Activated T-cell treated with anti-CD3 and anti-CD28 coated beads for 1 hour (primary cell): ENCODE measurements at places on chromosomes 4 and X.

- DNase-seq: peak; percentile 87
Observed at GRCh38 chr4:973431-974397, at the start of gene DGKQ. DGKQ (minus strand) TSS chr4:973569; CDS start chr4:973482, 87 bp downstream.

- no peak for DNase-seq
Observed at GRCh38 chr4:174444390-174444789, 77.9 kb downstream of the HPGD start.

DNA sequence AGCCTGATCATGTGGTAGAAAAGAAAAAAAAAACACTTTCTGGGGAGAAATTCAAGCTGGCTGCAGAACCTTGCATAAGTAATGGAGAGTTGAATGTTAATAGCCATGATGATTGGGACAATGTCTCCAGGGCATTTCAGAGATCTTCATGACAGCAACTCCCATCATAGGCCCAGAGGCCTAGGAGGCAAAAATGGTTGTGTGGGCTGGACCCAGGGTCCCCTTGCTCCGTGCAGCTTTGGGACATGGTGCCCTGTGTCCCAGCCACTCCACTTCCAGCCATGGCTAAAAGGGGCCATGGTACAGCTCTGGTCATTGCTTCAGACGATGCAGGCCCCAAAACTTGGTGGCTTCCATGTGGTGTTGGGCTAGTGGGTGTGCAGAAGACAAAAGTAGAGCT is 1170.9 kb downstream of the C4orf33 start:
- DNase-seq: no peak

GRCh38 chrX:78839711-78840110 is 92.2 kb downstream of the LPAR4 start:
- DNase-seq: no peak

DNA sequence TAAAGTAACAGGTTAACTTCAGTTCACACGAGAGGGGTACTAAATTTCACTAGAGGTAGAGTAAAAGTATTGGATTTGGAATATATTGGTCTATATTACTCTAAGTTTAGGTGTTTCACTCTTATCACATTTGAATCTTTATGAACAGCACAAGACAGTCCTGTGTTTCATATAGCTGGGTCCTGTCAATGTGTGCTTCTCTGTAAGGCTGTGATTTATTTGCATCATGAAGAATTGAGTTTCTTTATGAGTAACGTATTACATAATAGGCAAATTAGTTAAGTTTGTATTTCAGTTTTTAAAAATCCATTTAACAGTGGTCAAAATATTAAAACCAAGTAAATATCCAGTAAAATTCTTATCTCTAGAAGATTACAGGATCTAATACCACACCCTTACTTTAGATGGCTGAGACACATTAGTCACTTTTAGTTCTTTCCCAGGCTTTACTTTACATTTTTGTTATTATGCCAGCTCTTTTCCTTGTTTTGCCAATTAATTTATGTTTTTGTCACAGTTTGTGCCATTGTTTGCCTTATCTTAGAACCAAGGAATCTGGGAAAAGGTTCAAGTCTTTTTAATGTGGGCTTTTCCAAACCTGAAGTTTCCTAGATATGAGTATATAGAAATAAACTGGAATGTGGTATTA is 32.1 kb downstream of the NUDT6 start:
- no peak for DNase-seq

GRCh38 chr4:86334020-86334750 is 25.7 kb downstream of the MAPK10 start:
- DNase-seq: no peak

DNA sequence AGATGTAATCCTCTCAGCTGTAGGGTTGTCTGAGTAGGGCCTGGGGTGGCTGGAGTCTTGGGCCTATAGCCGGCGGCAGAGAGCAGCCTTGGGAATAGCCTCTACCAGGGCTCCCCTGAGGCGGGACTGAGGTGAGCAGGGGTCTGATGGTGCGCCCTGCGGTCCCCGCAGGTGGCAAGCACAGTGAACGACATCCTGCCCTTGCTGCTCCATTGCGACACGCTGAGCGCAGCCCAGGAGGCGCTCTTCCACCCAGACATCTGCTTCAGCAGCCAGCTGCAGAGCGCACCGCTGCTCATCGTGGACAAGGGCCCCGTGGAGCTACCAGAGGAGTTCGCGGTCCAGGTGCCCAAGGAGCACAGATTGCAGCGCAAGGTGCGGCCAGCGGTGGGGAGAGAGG is 317.0 kb downstream of the ADGRL3 start:
- no peak for DNase-seq

DNA sequence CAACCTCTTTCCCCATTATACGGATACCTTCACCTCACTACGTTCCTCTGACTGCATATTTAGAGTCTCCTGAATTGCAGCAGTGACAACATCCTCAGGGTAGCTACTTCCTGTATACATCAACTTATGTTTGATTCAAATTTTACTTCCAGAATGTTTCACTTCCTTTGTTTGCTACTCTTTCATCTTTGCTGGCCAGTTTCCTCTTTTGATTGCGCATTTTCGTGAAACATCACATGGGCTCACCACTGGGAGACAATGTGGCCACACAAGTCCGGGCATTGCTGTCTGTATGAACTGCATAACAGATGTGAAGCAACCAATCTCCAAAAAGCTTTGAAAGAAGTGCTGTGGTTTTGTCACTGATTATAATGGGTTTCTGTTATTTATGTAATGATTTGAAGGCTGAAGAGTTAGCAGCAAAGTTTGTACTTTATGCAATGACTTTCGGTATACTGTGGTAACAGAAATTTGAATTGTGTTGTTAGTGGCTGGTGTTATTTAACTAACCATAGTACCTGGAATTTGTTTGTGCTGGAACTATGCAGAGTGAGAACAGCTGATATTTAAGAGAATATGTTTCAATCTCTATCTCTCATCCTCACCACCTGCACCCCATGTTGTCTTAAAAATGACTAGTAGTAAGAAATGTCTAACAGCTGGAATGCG is 7.4 kb downstream of the SNCA start:
- DNase-seq: no peak

- DNase-seq: no peak
Observed at GRCh38 chr4:139903845-139904244, 238.2 kb downstream of the MGST2 start.

DNA sequence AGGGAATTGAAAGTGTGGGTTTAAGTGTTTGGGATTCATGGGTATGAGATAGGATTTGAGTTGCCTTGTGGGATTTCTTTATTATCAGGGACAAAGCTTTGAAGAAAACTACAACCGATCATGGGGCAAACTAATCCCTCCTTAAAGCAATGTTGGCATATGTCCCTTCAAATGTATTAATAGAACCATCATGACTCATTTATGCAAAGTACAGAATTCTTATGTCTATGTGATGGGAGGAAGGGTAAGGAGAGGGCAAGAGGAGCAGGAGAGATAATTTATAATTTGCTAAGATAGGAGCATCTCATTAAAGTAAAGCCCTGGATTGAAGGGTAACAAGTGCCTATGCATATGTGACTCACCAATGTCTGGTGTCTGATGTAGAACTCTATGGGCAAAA is 94.2 kb downstream of the PHEX start:
- no peak for DNase-seq

DNA sequence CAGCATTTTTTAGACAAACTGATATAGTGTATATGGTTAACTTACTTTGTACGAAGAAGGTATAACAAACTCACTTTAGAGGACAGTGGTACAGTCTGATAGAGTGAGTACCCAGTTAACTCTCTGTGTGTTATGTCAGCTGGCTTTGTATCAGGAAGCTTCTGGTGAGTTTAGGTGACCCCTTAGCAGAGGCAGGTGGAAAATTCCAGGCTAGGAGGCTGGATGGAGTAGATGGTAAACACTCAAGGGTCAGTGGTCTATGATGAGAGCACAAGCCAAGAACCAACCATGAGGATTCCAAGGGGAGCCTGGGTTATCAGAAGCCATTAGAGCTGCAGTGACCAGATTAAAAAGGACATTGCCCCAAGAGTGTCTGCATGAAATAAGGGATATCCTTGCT is 227.3 kb upstream of the CENPE start:
- DNase-seq: no peak

DNA sequence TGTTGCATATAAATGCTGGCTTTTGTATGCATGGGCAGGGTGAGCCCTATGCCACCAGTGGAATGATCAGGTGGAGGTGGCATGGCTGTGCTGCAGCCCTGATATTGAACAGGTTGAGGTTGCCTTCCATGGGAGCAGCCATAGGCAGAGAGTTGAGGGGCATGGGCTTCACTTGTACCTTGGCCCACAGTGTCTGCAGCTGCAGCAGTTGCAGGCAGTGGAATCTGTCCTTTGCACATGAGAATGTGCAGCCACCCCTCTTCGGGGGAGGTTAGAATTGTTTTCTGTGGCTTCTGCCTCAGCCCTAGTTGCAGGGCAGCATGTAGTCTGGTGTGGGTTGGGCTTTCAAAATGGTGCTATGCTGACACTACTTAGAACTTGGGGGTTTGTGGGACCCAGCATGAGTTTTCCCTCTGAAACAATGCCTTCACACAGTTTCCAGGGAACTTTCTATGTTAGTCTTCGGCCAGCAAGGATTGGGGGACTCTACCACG is 25.4 kb upstream of the VSIG1 start:
- no peak for DNase-seq

DNA sequence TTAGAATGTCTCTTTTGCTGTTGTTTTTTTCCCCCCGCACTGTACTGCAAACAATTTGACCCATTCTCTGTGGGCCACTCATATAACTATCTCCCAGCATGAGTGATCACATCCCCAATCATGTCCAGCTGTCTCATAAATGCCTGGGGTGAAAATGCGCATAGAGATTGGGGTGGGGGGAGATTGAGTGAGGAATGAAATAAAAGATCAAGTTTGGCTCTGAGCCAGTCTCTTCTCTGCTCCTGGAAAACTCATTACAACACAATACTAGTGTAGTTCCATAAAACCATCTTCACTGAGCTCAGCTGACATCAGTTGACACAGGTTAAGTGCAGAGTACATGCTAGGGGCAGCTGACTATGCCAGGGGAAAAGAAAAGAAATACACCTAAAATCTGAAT is 96.9 kb downstream of the EGF start:
- DNase-seq: no peak

DNA sequence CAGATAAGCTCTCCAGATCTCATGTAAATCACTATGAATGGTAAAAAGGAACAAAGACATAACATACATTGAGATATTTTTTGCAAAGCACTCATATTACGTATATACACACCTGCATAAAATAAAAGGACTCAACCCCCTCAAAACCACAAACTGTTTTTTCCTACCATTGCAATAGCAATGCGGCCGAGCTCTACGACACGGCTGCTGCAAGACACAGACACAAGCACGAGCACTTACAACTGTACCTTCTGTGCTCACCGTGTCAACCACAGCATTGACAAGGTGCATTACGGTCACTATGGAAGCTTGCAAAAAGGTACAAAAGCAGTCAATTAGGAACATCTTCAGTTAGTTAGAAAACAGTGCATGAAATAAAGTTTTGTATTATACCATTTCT is 37.1 kb upstream of the MTNR1A start:
- no peak for DNase-seq

- DNase-seq: no peak
Observed at GRCh38 chr4:56531149-56531770, 25.7 kb downstream of the ARL9 start.

DNA sequence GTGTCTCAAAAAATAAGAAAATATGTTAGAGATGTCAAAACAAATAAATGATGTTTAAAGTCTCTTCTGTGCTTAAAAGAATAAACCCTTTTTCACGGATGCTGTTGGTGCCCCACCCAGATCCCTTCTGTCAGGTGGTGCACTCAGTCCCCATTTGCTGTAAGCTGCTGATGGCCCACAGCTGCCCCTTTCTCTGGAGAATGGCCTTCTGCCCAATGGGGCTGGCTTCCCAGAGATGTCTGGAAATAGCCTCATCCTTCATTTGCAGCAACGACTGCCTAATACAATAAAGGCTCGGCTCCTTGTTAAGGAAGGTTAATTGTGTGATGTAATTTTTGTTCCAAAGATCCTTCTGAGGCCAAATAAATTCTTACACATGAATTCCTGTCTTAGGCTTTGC is 31.8 kb downstream of the ETNPPL start:
- DNase-seq: no peak

GRCh38 chr4:3026540-3026939 is 47.8 kb downstream of the HTT-AS start:
- no peak for DNase-seq

DNA sequence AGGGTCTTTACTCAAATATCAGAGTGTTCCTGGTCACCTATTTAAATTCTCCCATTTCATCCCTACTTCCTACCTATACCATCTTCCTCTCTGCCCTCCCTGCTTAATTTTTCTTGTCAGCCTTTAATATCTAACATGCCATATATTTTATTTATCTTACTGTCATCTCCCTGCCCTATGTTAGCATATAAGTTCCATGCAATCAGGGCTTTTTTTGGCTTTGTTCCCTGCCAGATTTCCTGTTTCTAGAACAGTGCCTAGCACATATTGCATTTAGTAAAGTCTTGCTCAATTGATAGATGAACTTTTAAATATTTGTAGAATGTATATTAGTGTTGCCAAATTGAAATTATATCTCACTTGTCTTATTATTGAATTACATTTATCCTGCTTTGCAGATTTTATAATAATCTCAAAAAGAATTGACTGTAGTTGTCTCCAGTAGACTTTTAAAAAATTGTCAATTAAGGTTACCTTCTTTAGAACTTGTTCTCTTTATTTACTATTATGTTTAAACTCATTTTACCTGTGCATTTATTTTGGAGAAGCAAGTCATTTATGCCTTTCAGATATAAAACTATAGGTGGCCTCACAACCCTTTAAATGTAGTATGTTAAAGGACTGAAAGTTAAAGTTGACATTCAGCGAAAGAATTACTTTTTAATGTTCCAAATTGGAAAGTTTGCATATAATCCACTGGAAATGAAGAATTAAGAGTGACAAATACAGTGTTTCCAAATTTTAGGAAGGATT is 108.2 kb upstream of the BMPR1B start:
- DNase-seq: no peak

DNA sequence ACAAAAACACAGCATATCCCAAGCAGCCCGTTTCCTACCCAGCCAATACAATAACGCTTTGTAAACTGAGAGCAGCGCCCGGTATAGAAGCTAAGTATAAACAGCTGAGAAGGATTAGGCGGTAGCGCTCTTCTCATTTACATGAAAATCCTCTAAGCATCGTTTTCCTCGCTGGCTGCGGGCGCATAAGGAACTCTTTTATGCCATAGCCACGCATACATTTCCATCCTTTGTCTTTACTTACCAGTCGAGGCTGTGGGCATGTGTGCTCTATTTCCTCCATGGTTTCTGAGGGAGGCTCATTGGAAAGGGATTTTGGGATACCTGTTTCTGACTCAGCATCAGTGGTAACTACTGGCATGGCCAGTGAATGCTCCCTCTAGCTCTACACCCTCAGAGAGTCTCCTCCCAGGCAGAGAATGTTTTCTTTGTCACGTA is 383 bp downstream of the PCYT1B start:
- no peak for DNase-seq

- DNase-seq: no peak
Observed at GRCh38 chr4:82785611-82786400, 12.8 kb downstream of the SCD5 start.

- no peak for DNase-seq
Observed at GRCh38 chrX:55026143-55026542, 4.6 kb downstream of the ALAS2 start.

- no peak for DNase-seq
Observed at GRCh38 chrX:96372313-96373046, 312.2 kb upstream of the DIAPH2 start.
